ENCODE measurements at places on chromosomes 11 and 22. TPM values are rescaled to one million over a fixed set of nuclear protein-coding genes. Genes with fewer than 3 reads are reported as not detected.

The OR56A1 gene
- total RNA-seq, result not detected

The FAM180B gene
- total RNA-seq, result not detected

The P2RX6 gene
- 0.84 TPM for total RNA-seq

The RNF215 gene
- 21.7 TPM for total RNA-seq

Measured in A549 treated with Mapracorat at 1 μM for 4 hours (cell line).